ENCODE measurements at places on chromosomes 11 and 22.

DNA sequence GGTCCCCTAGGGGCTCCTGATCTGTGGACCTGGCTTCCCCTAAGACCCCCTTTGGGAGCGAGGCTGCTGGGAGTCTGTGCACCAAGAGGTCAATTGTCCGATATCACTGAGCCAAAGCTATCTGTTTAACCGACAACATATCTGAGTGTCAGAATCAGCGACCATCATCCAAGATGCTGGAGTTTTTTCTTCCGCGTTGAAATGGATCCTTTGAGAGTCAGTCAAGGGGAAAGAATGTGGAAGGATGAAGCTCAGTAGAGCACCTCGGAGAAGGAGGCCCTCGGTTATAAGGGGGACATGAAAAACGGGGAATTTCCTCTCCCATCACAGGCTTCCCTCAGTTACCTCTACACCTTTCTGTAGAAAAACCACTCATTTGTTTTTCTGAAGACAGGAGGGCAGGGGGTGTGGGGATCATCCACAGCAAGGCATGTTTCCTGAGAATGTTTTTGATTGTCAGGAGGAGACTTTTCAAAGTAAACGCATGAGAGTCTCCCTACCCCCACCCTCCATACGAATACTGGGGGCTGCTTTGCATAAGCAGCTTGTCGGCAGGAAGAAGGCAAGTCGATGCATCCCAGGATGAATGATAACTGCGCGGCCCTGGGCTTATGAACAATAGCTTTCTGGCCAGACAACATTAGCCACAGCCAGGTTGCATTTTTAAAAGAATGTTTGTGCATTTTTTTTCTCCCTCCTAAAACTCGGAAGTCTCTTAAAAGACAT is 37.7 kb upstream of the CCND1 start:
- no peak for DNase-seq

GRCh38 chr11:74033046-74033445 is 24.2 kb upstream of the UCP3 start:
- DNase-seq = no peak

DNA sequence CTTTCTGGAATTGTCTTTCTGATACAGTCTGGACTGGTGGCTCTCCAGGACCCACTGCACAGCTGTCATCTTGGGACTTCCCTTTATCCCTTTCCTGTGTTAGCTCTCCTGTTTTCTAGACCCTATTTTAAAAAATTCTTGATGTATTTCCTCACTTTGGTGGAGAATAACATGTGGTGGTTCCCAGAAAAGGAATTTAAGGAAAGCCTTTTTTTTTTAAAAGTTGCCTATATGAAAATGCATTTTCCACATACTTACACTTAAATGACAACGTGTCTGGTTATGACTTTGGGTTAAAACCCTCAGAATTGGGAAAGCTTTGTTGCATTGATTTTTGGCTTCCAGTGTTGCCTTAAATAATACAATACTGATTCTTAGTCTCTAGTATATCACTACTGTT is 400.7 kb downstream of the TMEM135 start:
- DNase-seq = no peak

- DNase-seq = no peak
Measured at GRCh38 chr22:44667276-44667675, 34.7 kb upstream of the PRR5 start.

- DNase-seq = no peak
Measured at GRCh38 chr11:11626128-11626527, 4.3 kb upstream of the GALNT18 start.

- DNase-seq = no peak
Measured at GRCh38 chr11:124935548-124936514, at the start of gene HEPACAM. Gene HEPACAM, minus strand, starts transcription at chr11:124936047. Its CDS starts 41 bp downstream, at chr11:124936006.

- DNase-seq = no peak
Measured at GRCh38 chr11:91258876-91259275, 965.7 kb upstream of the FAT3 start.

DNA sequence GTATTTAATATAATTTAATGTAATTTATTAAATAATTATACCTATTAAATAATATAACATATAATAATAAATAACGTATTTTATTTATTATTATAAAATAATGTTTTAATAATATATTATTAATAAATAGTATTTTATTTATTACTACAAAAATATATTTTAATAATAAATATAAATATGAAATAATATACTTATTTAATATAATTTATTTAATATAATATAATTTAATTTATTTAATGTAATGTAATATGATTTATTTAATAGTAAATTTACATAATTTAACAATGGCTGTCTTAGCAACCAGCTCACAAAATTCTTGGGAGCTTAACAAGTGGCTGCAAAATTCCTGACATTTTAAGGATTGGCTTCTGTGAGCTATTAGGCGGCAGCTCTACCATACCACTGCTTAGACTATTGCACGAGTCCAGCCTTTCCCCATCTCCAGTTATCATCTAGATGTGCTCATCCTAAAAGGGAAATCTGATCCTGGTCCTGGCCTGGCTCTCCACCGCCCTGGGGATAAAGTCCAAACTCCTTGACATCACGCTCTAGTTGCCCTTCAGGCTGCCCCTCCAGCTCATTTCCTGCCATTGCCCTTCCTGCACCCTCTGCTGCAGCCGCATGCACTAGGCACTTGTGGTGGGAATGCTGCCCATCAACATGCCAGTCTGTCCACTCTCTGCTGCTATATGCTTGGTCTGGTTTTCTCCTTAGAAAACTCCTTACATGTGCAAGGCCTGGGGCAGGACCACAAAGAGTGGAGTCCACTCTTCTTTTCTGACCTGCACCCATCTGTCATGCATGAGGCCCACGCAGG is 9.8 kb downstream of the MMP20 start:
- DNase-seq = no peak

- DNase-seq = no peak
Measured at GRCh38 chr11:133520707-133521106, 11.6 kb downstream of the OPCML start.

- DNase-seq = no peak
Measured at GRCh38 chr11:129267716-129268115, 75.6 kb upstream of the ARHGAP32 start.

DNA sequence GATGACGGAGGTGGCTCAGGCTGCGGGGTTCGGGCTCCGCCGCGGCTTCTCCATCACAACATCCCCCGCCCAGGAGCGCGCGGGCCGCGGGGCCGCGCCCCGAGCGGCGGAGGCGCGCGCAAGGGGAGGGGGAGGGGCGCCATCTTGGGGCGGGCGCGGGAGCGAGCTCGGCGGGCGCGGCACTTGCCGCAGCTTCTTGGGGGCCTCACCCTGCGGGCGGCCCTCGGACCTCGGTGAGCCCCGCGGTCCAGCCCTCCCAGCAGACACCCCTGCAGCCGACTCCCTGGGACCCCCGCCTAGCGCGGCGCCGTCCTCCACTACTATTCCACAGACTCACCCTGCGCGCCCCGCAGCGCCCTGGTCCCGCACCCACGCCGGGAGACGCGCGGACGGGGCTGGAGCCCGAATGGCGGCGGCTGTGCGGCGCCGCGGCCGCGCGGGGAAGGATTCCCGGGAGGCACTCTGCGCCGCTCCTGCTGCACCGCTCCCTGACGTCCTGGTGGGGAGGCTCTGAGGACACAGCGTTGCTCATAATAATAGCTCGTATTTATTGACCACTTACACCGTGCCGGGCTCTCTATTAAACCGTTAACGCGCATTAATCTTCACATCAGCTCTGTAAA is at the start of gene APBB1:
APBB1 (minus strand) TSS at position 86 of the 623 bp plus-strand sequence. CDS start 7,747 bp downstream, outside the sequence.
- peak; percentile 57 for DNase-seq

DNA sequence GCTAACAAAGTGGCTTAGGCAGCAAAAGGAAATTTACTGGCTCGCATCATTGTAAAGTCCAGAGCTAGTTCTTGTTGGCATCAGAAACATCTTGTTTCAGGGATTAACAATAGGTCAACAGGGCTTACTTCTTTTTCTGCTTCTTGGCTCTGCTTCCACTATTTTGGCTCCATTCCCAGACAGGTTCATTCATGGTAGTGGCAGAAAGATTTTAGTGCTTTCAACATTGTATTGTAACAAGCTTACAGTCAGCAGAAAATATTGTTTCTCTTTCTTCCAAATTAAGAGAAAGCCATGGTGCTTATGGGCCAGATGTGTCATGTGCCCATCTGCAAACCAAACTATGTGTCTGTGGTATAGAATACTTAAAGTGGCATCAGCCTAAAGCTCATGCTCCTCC is 315.6 kb downstream of the RAB38 start:
- DNase-seq = no peak

DNA sequence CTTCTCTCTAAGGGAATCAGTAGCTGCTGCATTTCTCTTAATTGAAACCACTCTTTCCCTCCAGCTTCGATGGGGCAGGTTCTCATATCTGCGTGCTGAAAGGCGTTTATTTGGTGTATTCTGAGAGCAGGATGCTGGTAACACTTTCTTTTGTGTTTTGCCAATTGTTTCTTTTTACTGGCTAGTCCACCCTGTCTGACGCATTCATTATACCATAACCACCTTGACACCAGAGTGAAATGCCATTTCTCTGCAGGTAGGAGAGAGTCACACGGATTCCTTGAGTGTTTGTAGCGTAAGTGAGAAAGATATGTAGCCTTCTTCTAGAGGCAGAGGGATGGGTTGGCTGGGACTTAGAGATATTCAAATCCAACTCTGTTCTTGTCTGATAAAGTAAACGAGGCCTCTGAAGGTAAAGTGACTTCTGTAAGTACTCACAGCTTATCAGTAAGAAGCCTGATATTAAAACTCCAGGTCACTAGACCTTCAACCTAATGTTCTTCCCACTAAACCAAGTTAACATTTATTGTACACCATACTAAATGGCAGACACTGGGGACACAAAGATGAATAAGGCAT is 21.4 kb downstream of the CD44 start:
- no peak for DNase-seq

DNA sequence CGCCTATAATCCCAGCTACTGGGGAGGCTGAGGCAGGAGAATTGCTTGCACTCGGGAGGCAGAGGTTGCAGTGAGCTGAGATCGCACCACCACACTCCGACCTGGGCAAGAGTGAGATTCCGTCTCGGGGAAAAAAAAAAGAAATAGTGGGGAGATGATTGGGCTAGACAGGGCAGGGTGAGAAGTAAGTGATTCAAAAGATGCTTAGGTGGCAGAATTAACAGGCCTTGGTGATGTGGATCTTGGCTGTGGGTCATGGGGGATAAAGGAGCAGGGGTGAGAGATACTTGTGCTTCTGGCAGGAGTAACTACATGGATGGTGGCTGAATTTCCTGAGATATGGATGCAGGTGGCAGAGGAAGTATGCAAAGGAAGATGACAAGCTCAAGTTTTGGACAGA is 13.1 kb upstream of the UCP3 start:
- DNase-seq = no peak

GRCh38 chr11:116126562-116126961 is 622.3 kb upstream of the CADM1 start:
- no peak for DNase-seq

GRCh38 chr22:33209930-33210784 is 152.0 kb upstream of the SYN3 start:
- DNase-seq = no peak

DNA sequence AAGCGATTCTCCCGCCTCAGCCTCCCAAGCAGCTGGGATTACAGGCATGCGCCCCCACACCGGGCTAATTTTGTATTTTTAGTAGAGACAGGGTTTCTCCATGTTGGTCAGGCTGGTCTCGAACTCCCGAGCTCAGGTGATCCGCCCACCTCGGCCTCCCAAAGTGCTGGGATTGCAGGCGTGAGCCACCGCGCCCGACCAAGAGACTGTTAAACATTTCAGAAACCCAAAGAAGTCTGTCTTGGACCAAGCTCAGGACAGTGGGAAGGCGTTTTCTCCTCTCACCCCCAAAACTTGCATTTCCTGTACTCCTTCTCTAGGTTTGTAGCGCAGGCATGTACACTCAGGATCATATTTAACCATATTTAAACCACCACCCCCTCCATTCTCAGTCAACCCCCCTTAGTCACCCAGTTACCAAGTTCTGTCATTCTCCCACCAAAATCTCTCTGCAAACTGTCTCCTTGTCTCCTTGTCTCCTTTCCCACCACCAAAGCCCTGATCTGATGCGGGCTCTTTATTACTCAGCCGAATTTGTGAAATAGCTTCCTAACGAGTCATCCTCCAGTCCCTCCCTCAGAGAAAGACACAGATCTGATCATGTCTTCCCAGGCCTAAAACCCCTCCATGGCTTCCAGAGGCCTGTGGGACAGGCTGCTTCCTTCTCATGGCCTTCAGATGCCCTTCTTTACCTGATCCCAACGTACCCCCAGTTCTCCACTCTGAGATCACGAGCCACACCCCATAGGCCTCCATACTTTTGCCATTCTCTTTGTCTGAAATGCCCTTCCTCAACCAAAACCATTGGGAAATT is 29.0 kb upstream of the CREB3L1 start:
- DNase-seq = no peak

DNA sequence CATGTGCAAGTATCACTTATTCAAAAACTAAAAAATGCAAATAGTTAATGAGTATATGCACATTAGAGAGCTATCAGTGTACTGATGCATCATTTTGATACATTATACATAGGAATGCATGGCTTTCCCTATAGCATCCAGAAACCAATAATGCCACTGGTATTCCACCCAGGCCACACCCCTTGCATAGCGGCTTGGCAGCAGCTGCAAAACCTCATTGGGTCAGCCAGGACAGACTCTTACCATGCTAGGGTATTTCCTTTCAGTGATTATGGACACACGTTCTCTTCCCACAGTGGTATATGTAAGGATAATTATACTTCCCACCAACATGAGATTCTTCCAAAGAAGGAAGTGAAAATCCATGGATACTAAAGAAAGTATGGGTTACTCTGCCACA is 145.9 kb upstream of the PITPNB start:
- DNase-seq = no peak

DNA sequence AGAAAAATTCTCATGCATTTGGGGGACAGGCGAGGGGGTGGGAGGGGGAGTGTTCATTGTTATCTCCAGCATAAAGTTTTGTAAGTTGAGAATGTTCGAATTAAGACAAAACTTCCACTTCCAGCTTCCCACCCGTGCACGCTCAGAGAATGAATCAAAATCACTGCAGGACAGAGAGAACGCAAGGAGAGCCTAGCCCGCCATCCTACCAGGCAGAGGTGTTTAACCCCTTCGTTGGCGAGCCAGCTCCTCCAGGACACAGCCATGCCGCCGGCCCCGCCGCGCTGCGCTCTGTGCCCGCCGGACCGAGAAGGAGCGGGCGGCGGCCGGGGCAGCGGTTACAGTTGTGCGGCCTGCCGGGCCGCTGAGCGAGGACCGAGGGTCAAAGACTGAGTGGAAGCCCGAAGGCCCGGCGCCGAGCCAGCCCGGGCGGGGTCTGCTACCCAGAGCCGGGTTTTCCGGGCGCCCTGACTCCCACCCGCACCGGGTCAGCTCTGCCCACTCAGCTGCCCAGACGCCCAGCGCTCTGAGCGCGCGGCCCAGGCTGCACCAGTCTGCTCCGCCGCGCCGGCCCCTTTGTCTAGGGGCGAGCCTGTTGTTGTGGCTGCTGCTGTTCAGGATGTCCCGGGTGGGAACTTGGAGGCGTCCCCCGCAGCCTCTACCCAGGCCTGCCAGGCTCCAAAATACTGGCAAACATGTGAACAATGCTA is at the start of gene NOX4:
NOX4 (minus strand) TSS at position 395 of the 710 bp plus-strand sequence; CDS start at position 266, 129 bp downstream.
- DNase-seq = no peak

Measured in stimulated activated naive CD4-positive, alpha-beta T cell treated with Interleukin-2 at 50 U/mL for 16 hours (primary cell).